ENCODE measurements at places on chromosomes 1 and 21.

GRCh38 chr1:237640966-237641365 is 249.8 kb downstream of the ZP4 start:
- DNase-seq = no peak

DNA sequence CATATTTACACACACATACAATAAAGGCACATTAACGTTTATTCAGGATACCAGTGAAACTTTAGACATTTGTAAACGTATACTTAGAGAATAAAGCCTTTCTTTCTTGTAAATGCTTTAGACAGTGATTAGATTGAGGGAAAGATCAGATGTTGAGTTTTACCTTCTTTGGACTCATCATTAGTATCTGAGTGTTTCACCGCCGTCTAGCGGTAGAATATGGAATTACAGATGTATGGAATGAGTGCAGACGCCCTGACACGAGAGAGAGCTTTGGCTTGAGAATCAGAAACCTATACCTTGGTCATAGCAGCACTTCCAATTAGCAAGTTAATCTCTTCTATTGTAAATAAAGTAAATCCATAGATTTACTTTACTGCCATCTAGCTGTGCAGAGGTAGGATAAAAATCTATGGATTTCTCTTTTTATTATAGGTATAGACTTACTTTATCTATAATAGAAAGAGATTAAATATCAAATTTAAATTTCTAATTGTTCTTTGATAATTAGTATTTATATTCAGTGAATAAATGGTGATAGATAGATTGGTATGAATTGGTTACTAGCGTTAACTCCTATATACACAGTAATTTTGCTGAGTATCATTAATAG is 12.6 kb downstream of the FLG2 start:
- peak; percentile 18 for DNase-seq

GRCh38 chr1:24379733-24380315 is 33.8 kb downstream of the STPG1 start:
- DNase-seq = no peak

DNA sequence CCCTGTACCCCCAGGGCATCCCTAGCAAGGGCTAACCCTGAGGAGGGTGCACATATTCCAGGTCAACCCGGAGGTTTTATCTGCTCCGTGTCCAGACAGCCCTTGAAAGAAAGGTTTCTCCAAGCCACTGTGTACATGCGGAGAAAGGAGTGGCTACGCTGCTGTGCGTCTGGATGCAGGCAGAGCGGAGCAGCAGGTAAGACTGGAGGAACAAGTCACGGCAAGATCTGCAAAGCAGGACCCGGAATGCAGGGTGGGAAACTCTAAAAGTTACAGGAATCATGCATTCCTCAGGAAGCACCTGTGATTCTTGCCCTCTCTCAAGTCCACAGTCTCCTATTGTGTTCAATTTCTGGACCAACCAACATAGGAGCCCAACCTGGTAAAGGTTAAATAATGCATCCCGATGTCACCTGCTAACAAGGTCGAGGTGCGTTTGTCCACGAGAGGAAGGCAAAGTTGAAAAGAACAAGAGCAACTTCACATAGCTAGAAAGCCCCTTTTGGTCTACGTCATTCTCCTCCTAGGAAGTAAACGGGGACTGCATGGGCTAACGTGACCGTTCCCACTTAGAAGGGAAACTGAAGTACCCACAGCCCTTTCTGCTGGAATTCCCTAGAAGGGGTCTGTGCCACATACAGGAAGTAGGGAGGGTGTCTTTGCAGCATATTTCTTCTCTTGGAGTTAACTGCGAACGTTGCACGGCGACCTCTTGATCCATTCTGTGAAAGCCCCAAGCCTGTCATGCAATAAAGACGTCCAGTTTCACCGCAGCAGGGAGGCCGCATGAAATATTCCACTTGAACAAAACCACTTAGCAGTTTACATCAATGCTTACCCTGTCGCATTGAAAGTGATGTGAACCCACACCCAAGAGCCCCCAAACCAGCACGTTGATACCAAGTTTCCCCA is 5.8 kb downstream of the TIAM1 start:
- DNase-seq = no peak

- DNase-seq = no peak
These were observed 61.1 kb downstream of the FYB2 start for GRCh38 chr1:56758135-56758534.

DNA sequence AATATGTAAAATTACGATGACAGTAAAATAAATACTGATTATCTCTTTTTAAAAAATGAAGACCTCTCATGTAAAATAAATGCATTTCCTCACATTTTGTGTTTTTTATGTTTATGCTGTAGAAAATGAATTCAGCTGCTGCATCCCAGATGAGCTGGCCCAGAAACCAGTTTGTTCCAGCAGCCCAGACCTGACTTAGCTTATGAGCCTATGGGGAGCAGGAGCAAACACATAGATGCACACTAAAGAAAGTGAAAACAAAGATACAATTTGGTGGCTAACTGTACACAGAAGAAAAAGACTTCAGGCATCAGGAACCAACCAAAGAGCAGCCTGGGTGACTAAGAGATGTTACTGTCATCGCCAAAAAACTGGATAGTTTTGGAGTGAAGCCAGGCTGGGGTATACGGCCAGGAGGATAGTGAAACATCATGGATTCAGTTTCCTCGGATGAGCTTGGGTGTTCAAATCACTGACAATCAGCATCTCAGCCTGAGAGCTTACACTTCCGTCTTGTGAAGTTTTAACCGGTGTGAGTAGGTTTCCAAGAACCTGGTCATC is 113.9 kb upstream of the BACE2 start:
- DNase-seq = no peak

GRCh38 chr1:94858276-94858675 is 38.1 kb downstream of the SLC44A3 start:
- DNase-seq = no peak

DNA sequence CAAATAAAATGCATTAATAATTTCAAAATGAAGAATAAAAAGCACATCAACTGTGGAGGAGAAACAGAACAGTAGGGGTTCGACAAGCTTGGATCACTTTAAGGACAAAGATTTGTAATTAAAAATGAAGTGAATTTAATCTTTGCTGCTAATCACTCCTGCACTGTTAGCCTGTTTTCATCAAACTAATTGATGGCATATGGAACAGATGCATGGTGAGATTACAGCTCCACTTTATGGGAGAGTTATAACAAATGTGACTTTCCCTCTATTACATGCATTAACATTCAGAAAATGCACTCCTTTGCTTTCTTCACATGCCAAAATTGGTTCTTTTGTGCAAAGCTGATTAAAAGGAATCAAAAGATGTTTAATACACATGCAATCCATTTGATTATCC is 207.2 kb upstream of the C21orf91 start:
- no peak for DNase-seq

GRCh38 chr1:227549892-227550291 is 13.5 kb upstream of the ZNF678 start:
- DNase-seq = no peak
